ENCODE measurements at places on chromosomes 6 and 20.

DNA sequence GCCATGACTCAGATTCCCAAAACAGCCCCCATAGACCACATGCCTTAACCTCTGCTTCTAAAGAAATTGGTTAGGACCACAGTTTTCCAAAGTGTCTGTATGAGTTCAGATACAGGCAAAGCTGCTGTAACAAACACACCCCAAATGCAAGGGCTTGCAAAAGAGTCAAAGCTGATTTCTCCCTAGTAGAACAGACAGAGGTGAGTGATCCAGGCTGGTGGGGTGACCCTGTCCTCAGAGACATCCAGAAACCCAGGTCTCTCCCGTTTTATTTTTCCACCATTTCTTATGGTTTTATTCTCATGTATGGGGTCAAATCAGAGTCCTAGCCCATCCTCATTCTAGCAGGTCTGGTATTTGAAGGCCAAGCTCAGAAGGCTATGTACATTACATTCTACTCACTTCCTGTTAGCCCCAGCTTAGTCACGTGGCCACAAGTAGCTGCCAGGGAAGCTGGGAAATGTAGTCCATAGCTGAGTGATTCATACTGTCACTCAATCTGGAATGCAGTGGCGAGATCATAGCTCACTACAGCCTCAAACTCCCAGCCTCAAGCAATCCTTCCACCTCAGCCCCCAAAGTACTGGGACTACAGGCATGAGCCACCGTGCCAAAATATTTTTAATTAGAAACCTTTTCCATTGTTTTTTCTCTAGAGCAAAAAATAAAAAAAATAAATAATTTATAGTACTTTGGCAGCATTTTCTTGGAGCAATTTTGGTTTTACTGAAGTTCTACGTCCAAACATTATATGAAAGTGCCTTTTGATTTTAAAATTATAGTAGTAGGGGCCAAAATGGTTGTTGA, 175.2 kb downstream of the ZMYND8 start:
- DNase-seq = no peak

DNA sequence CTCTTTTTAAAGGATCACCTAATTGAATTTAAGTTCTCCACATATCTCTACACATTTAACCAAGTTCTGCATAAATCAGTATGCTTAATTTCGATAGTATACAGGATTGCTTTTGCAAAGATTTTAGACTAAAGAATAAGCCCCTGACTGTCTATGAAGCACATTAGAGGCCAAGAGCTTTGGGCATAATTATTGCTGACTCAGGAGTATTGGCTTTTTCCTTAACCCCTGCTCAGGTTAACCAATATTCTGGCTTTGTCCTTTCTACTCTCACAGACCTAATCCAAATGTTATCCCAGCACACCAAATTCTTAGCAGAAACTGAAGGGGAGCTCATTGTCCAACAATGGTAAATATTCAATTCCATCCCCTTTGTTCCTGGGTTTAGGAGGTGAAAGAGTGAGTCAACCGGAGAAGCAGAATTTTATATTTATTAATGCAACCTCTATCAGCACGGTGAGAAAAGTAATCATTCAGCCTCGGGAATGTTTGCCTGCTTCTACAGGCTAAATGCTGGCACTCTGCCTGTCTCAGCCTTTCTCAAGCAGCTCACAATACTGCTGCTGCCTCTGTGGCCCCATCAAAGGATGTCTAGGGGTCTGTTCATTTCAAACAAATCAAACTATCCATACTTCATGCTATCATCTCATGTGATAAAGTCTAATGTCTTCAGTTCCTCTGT, 125.0 kb downstream of the SIM1 start:
- no peak for DNase-seq

DNA sequence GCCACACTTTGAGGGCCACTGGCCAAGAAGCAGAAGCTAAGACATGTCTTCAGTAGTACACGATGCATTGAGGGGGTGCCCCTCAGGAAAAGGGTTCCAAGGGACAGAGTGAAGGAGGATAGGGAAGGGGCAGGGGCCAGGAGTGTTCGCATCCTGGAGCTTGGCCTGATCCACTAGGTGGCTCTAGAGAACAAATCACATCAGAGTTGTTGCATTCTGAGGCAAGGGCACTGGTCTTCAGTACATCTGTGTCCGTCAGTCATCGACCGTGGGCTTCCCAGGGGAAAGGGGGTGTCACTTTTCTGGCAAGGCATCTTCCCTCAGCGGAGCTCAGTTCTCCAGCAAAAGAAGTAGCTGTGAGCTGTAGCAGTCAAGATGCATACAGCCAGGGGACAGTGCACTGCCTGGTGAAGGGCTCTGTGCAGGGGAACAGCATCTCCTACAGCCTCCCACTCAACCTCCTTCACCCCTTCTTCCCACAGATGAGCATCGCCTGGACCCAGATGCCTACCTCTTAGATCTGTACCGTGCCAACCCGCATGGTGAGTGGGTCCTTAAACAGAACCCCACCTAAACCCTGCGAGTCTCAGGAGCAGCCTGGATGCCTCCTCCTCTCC, 47.8 kb downstream of the ARHGAP40 start:
- no peak for DNase-seq

DNA sequence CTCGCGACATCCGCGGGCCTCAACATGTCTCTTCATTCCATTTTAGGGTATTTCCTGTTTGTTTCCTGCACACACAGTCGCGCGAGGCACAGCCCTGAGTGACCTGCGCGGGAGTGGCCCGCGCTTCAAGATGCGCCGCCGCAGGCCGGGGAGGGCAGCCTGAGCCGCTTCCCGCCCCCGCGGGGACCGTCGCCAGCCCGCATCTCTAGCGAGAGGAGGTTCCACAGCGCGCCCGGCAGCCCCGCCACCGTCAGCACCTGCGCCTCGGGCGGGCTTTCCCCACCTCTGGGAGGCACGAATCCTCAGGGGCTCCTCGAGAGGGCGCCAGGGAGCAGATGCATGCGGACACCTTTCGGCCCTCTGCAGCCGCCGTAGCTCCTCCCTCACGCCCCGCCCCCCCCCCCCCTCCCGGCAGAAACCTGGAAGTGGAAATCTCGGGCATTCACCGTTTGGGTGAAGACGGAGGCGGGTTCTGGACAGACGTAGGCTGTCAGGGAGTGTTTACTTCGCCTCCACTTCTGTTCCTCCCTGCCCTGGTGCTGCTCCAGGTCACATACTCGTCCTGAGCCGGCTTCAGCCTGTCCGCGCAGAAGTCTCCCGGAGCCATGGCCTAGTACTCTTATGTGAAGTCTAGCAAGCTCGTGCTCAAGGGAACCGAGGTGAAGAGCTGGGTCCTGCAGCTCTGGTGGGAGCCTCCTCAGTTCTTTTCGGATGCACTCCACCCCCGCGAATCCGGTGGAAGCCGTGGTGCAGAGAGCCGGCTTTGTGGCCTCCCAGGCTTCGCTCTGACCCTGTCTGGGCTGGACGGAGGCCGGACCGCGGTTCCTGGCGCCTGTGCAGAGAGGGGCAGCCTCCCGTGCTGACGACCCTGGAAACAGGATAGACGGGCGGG, 880.5 kb upstream of the DEFB115 start:
- no peak for DNase-seq

DNA sequence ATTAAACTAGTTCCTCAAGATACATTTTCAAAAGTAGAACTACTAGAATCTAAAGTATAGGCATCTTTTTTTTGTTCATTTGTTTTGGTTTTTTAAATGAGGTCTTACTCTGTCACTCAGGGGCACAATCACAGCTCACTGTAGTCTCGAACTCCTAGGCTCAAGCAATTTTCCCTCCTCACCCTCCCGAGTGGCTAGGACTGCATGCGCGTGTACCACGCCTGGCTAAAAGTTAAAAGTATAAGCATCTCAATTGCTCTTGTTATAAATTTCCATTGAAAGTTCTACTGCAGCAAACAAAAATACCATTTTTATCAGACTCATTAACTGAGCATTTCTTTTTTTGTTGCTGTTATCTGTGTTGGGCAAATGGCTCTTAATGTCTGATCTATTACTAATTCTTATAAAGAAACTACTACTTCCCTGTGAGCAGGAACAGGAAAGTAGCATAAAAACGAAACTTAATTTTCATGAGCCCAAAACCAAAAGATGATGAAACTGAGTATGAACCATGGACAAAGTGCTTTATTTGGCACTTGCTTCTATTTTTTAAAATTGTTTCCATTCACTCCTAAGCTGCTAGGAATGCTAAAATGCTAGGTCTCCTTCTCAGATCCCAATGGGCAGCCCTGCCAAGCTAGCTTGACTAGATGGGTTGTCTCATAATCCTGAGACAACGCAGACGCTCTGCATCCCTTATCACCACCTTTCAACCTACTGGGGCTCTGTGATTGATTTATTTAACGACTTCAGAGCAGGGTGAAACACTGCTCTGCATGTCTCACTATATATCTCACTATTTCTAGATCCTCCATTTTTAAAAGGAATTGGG, 36.9 kb downstream of the TRPC4AP start:
- DNase-seq = no peak

DNA sequence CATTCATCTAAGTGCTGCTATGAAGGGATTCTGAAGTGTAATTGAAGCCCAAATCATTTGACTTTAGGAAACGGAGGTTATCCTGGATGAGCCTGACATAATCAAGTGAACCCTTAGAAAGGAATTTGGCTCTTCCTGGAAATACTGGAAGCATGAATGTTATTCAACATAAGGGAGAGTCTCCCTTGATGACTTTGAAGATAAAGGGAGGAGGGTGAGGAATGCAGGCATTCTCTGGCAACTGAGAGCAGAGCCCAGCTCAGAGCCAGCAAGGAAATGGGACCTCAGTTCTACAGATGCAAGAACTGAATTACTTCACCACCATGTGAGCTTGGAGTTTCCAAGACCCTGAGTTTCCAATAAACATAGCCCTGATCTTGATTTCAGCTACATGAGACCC, 168.2 kb downstream of the DLL1 start:
- no peak for DNase-seq

DNA sequence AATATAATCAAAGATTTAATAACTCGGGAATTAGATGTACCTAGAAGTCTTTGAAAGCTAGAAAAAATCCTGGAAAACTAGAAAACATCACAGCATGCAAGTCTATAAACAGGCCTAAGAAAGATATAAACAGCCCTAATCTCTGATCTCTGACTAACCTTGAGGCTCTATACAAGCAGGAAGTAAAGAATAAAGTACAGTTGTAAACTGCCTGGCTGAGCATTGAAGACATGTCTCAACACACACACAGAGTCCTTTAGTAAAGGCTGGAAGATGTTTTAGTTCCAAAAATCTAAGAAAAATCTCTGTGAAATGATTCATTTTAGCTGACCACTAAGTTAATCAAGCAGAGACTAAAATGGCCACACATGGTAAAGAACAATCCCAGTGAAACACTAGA, 774.5 kb downstream of the EYS start:
- DNase-seq = no peak

DNA sequence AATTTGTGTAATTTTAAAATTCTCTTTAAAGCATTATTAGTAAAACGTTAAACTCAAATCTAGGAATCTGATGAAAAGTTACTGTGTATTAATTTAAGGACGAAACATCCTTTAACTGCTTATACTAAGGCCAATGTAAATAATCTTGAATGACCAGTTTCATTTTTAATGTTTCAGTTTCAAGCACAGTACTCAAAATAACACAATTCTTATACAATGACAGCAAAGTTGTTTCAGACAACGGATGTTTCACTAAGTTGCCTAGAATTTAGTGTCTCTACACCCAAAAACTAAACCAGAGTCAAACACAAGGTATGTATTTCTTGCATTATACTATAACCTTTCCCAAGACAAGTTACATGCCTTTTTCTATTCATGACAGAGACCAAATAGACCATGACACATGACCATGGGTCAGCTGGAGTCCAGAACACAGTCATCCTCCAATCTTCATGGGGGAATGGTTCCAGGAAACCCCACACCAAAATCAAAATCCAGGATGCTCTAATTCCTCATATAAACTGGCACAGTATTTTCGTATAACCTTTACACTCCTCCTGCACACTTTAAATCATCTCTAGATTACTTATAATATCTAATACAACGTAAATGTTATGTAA, 7.7 kb downstream of the PHIP start:
- DNase-seq = no peak

GRCh38 chr6:132952031-132952867, 137.9 kb downstream of the RPS12 start:
- DNase-seq = no peak
